IPS DF 6.9 (cell line): ENCODE measurements at places on chromosomes 12 and 14.

DNA sequence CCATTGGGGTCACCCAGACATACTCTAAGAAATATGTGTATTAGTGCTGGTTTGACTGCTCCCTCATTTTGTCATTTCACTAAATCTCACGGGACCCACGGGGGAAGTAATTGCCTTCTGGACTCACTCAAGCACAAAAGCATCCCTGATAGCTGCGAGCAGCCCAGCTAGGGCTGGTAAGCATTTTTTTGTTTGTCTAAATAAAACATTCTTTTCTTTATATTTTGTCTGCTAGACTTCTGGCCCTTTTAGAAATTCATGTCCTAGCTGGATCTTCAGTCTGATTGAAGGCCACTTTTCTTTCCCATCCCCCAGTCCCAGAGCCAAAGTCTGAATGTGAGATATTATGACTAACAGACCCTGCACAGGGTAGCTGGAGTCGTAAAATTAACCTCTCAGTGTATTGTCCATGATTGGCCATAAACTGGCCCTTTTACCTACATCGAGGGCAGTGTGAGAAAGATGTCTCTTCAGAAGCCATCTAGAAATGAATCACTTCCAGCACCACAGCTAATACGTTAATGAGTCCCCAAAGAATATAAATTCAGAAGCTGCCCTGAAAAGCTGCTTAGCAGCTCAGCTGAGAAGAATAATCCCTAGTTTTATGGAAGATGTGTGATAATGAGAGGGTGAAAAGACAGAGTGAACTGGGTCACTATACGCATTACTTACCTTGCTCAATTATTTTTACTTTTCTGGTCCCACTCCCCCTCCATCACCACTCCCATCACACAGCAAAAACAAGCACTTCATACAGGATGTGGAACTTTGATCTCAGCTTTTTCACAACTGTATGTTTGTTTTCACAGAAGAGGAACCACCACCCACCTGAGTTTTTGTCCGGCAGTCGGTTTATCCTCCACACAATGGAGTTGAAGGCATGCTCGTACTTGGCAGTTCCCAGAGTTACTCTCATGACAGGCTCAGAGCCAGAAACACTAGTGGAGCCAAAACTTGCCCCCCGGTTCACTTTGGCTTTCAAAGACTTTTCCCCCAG, 55.6 kb upstream of the GTF2A1 start:
- no peak for DNase-seq

- no peak for DNase-seq
Observed at GRCh38 chr14:77185093-77185465, 3.5 kb downstream of the TMEM63C start.

- DNase-seq = no peak
Observed at GRCh38 chr14:98937712-98938505, 334.1 kb downstream of the BCL11B start.

- DNase-seq = no peak
Observed at GRCh38 chr14:99287269-99287942, 15.4 kb upstream of the BCL11B start.

- no peak for DNase-seq
Observed at GRCh38 chr12:76921100-76921471, 42.3 kb upstream of the CSRP2 start.

- DNase-seq = no peak
Observed at GRCh38 chr12:89983622-89984021, 275.0 kb upstream of the ATP2B1 start.

DNA sequence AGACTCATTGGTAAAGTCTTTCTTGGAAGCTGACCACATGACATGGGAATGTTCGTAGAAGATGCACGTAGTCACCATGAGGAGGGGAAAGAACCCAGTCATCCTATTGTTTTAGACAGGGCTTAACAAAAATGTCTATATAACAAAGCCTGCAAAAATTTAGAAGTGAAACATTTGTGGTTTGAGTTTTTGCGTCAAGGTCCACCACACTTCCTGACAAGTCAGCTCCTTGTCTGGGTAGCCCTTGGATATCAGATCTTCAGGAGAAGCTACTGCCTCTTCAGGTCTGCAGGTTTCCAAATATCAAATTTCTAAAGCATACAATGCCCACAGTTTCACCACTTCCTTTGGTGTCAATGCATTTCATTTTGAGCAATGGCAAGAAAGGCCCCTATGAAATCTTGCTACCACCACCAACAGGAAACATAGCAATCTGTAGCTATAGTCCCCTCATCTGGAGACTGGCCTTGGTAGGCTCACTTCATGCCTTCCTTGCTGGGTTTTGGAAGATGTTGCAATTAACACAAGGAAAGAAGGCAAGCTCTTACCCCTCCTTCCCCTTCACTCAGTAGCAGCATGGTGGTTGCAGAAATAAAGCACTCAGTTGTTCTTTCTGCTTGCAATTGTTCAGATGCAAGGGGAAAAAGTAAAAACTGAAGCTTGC, 235.2 kb downstream of the PCNX1 start:
- no peak for DNase-seq

DNA sequence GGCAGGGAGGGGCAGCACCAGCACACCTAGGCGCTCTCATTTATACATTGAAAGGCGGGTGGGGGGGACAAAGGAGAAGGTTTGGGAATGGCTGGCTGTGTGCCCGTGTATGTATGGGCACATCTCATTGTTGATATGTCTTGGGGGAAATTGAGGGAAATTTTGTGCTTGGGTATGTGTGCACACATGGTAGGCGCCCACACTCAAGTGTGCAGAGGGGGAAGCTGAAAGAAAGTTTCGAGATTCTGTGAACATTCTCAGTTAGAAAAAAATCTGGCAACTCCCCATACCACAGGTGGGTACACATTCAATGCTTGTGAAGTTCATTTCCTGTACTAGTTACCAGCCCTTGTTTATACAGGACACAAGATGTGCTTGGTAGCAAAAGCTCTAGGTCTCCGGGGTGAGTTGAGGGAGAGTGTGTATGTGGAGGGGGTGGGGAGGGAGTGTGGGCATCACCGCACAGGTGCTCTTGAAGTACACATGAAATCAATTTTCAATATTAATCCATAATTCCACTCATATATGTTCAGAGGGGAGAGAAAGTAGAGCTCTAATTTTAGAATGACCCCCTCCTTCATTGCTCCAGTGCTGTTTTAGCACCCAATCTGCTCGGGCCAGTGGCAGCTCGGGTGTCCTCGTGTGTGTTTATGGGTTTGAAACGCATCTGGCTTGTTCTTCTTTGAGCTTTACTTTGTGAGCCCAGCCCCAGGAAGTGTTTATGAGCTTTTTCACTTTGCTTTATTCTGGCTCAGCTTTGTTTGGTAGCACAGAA, 286.0 kb downstream of the ZFP36L1 start:
- no peak for DNase-seq

- DNase-seq = no peak
Observed at GRCh38 chr14:50901361-50901760, 29.5 kb downstream of the ABHD12B start.

GRCh38 chr14:68711561-68712309, 81.1 kb downstream of the ZFP36L1 start:
- no peak for DNase-seq

DNA sequence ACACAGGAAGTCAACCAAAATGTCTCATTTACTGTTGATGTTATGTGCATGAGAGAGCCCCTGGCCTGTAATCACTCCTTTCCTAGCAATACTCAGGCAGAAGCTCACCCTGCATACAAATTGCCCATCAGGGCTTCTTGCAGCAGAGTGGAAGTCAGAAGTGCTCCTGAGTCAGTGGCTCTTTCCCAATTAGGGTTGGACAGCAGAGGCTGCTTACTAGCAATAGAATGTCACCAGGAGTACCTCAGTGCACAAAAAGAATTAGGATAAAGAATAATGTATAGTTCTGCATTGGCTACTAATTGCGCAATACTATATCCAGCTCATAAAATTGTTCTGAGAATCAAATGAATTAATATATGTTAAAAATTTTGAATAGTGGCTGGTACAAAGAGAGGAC, 161.1 kb downstream of the SLC35F4 start:
- no peak for DNase-seq

GRCh38 chr14:50545618-50546017, 13.2 kb upstream of the MAP4K5 start:
- DNase-seq = no peak

- DNase-seq = no peak
Observed at GRCh38 chr14:74979442-74980397, 23.0 kb upstream of the EIF2B2 start.

DNA sequence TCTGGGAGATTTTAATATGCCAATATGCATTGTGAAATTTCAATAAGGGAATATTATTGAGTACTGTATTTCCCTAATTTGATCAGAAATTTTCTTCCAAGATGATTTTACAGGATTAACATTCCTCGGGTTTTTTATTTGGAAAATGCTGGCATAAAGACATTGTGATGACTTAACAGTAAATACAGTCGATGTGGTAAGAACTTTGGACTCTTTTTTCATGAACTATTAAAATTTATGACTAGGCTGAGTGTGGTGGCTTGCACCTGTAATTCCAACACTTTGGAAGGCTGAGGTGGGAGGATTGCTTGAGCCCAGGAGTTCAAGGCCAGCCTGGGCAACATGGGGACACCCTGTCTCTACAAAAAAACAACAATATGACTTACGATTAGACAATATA, 197.1 kb upstream of the RASSF8 start:
- DNase-seq = no peak
